Activated CD8-positive, alpha-beta memory T cell treated with anti-CD3 and anti-CD28 coated beads, Interleukin-2, amount 10 ng/mL, durations not matched to agents 7 days and 5 days (primary cell): ENCODE measurements at places on chromosomes 6 and 20. TPM values are rescaled to one million over a fixed set of nuclear protein-coding genes. Genes with fewer than 3 reads are reported as not detected.

The CALHM6 gene
- 3.8 TPM for total RNA-seq

The CCN6 gene
- not detected for total RNA-seq

The LAMA2 gene
- total RNA-seq: not detected

The RBM24 gene
- not detected for total RNA-seq

The EPM2A gene
- 7.0 TPM for total RNA-seq

The PDE7B gene
- 3.5 TPM for total RNA-seq

The WFDC10B gene
- total RNA-seq: not detected

The RAD21L1 gene
- total RNA-seq: 0.67 TPM

The CENPW gene
- total RNA-seq: 66.5 TPM

The LCA5 gene
- total RNA-seq: not detected

The SLC17A1 gene
- total RNA-seq: not detected

The KIF25 gene
- not detected for total RNA-seq

The POM121L2 gene
- not detected for total RNA-seq
